Parietal lobe (tissue), 2 donors: ENCODE measurements at places on chromosomes 4 and X. TPM values are rescaled to one million over a fixed set of nuclear protein-coding genes. Genes with fewer than 3 reads are reported as not detected.

The RHOXF2B gene
- total RNA-seq, result not detected

The KDM6A gene
- total RNA-seq, result 47.0 TPM

The DCUN1D4 gene
- 111 TPM for total RNA-seq

The BMP3 gene
- total RNA-seq, result 7.2 TPM

The ANXA10 gene
- total RNA-seq, result not detected
